Right atrium auricular region (tissue), 2 donors: ENCODE measurements at places on chromosomes 12 and 14. TPM values are rescaled to one million over a fixed set of nuclear protein-coding genes. Genes with fewer than 3 reads are reported as not detected.
A peak's percentile ranks its signal among the peaks of the same experiment; 100 is the strongest.

GRCh38 chr14:21543521-21543960 lies 17.4 kb upstream of the SALL2 start:
- H3K4me3 ChIP-seq: no peak overlapping the region
- H3K27me3 ChIP-seq: no peaks in the 10 kb centered on the region
- DNase-seq: no peak
- H3K27ac ChIP-seq: no peak overlapping the region
- no peaks in the 10 kb centered on the region for H3K36me3 ChIP-seq
- no peaks in the 10 kb centered on the region for H3K4me1 ChIP-seq

DNA sequence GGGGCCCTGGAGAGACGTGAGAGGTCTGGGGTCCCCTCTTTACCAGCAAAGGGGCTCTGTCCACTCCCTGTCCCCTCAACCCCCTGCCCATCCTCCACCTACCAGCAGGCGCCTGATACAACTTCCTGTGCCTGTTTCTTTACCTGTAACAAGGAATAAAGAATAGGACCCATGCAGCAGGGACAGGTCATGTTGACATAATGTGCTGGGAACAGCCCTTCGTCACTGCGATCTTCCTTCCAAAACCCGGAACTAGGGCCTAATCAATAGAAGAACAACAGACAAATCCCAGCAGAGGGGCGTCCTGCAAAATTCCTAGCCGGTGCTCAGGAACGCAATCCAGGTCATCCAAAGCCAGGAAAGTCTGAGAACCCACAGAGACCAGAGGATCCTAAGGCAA lies 32.1 kb downstream of the SCARB1 start:
- no peak for DNase-seq
- H3K36me3 ChIP-seq: no peaks in the 10 kb centered on the region
- H3K27me3 ChIP-seq: no peaks in the 10 kb centered on the region
- H3K27ac ChIP-seq: peak overlapping the region; percentile 85

Gene KLRC2
- not detected for total RNA-seq

Gene P2RX2
- total RNA-seq: not detected

DNA sequence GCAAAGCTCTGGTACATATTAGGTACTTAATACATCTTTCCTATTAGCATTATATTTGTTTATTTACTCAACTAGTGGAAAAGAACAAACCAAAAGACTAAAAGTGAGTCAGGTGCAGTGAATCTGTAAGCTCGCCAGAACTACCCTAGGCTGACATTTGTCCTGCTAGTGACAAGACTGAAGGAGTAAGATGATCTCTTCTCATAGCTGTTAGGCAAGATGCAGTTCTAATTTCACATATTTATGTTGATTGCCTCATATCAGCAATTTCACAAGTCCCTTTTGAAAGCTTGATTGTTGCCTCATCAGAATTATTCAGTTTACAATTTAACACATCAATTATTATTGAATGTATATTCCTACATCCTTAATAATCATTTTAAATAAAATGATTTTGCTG lies 293.0 kb upstream of the NAV3 start:
- no peaks in the 10 kb centered on the region for H3K27me3 ChIP-seq
- H3K4me3 ChIP-seq: no peak overlapping the region
- H3K36me3 ChIP-seq: no peaks in the 10 kb centered on the region
- H3K4me1 ChIP-seq: no peaks in the 10 kb centered on the region
- DNase-seq: no peak

DNA sequence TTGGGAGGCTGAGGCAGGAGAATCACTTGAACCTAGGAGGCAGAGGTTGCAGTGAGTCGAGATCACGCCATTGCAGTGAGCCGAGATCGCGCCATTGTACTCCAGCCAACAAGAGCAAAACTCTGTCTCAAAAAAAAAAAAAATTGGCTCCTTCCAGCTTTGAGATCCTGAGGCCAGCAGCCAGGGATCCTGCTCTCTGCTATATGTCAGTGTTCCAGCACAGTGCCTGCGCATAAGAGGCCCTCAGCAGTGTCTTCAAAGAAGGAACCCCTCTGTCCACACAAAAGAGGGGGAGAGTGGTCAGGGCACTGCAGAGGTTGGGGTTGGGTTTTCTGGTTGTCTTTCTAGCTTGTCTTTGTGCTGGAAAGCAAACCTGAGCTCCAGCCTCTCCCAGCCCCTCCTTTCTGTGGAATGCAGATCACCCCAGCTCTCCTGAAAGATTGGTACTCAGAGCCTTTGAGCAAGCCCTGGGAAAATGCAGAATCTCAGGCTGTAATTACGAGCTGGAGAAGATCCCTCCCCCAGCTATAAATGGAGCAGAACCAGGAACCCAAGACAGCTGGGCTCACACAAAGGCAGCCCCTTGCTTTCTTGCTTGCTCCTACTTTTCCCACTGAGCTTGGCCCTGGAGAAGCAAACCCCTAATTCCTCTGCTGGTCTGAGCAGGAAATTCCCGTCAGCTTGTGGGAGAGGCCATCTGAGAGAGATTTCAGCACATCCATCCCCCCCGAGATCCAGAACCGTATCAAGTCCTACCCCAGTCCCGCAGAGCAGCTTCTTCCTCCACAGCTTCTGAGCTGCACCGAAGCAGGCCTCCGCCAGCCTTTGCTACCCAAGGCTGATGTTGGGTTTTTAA lies 205.7 kb downstream of the ZFP36L1 start:
- no peak for DNase-seq
- H3K27me3 ChIP-seq: no peaks in the 10 kb centered on the region
- H3K27ac ChIP-seq: peak overlapping the region; percentile 1

Gene USP44
- total RNA-seq: 1.4 TPM

Gene BEST3
- 1.4 TPM for total RNA-seq

DNA sequence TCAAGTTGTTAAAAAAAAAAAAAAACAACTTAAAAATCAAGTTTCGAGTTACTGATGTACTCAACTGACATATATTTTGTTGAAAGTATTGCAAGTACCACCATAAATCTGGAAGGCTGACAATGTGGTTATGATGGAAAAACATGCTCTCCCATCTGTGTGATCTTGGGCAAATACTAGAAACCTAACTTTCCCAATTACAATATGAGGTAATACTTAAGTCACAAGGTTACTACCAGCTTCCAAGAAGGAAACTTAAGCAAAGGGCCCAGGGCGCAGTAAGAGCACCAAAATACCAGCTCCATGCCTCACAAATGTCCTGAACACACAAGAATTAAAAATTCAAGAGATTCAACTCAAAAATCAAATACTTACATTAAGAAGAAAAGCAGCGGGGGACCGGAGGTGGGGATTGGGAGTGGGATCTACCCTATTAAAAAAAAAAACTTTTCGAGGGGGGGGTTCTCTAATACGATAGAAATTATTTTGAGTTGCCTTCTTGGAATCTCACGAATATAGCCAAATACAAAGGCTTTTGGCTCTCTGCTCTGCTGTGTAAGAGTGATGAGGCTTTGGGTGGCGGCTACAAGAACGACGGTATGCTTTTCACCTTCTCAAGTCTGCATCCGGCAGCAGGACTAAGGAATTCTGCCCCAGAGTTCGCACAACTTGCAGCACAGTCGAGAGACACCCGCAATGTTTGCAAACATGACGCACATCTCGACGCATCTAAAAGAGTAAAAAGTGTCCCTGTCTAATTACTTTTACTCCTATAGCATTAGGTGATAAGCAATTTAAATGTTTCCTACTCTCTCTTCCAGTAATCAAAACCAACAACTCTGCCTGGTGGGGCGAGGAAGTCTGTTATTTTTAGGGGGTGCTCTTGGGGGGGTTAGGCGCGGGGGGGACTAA lies 1.1 kb downstream of the SAV1 start:
- H3K27ac ChIP-seq: peak overlapping the region; percentile 94
- H3K4me1 ChIP-seq: peaks cover 25% of the 10 kb centered on the region
- H3K36me3 ChIP-seq: no peaks in the 10 kb centered on the region
- DNase-seq: peak; percentile 68
- peak overlapping the region; percentile 68 for H3K4me3 ChIP-seq

DNA sequence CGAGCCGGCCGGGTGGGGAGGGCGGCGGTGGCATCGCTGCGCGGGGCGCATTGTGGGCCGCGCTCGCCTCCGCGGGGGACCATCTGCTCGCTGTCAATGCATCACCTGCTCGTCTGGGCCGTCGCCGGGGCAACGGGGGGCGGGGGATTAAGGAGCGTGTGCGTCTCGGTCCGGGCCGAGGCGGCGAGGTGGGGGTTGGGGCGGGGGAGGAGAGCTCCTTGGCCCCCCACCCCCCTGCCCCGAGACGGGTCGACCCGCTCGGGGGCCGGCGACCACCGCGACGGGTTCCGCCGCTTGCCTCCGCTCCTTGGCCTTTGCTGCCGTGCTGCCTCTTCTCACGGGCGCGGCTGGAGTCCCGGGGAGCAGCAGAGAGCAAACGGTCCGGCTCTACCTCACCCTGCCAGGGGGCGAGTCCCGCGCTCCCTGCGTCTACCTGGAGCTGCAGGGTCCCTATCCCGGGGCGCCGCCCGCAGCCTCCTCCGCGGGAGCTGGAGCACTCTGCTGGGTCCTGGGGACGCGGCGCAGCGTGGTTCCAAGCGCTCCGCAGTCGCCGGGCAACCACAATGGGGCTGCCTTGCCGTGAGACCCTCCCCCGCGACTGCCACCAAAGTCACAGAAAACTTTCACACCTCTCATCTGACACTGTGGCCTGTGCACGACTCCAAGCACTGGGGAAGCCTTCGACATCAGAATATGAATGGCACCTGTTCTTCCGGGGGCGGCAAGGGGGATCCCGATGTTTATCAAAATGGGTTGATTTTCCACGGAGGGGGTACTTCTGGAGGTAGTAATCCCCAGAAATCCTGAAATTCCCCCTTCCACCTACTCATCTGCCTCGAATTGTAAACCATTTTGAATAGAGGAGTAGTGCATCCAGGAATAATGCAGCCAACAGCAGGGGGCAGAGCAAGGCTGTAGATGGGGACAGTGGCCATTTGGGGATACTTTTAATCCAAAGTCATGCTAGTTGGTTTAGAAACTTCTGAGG lies at the start of gene C12orf42:
Gene C12orf42 (minus strand): TSS at position 500 of the 988 bp plus-strand sequence. CDS start 17,542 bp downstream, outside the sequence.
- H3K27me3 ChIP-seq: peaks cover 3% of the 10 kb centered on the region
- H3K4me3 ChIP-seq: peak within 1 kb of the TSS; percentile 15
- no peaks in the 10 kb centered on the region for H3K4me1 ChIP-seq
- H3K27ac ChIP-seq: no peak within 1 kb of the TSS
- H3K36me3 ChIP-seq: no peaks in the 10 kb centered on the region
- no peak for DNase-seq

DNA sequence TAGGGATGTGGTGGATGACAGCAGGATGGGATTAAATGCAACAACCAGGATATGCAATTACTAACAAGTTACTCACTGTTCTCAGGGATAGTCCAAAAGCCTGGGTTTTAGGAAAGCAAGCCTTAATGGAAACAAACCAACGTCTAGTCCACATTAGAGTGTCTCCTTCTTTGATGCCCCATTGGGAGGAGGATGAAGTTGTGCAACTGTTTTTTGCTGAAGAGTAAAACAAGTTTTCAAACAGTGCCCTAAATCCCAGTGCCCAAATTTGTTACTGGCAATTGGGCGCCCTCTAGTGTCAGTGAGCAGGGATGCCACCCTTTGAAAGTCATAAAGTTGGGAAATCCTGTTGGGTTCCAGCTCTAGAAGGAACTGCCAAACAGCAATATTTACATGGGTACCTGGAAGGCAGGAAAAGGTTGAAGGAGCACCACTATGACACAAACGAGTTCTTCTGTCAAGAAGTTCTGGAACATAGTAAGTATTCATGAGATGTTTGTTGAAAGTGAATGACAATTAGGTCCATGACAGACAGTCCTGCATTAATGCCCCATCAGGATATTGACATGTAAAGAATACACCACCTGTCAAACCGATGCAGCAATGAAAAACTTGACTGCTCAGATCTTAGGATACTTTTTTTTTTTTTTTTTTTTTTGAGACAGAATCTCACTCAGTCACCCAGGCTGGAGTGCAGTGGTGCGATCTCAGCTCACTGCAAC lies 11.1 kb upstream of the DPF3 start:
- no peak overlapping the region for H3K27ac ChIP-seq
- no peaks in the 10 kb centered on the region for H3K36me3 ChIP-seq
- H3K4me1 ChIP-seq: peaks cover 21% of the 10 kb centered on the region
- H3K27me3 ChIP-seq: no peaks in the 10 kb centered on the region

DNA sequence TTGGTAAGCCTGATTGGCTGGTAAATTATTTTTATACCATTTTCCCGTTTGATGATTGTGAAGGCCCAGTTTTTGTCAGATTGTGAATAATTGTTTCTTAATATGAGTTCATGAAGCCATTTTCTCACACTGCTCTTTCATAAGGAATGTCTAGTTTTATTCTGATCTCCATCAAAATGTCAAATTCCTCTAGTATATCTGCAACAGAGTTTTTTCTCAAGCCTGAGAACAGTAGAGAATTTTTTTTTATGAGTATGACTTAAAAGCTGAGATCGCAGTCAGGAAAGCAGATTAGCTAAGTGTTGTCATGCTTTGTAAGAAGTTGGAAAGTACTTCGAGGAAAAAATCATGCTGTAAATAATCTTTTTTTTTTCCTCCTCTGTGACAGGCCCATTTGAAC lies 484.9 kb upstream of the ATP2B1 start:
- DNase-seq: no peak
- no peak overlapping the region for H3K27ac ChIP-seq
- H3K27me3 ChIP-seq: no peaks in the 10 kb centered on the region
- no peaks in the 10 kb centered on the region for H3K4me1 ChIP-seq
- H3K4me3 ChIP-seq: no peak overlapping the region
- no peaks in the 10 kb centered on the region for H3K36me3 ChIP-seq

Gene CD163L1
- total RNA-seq: 0.24 TPM

DNA sequence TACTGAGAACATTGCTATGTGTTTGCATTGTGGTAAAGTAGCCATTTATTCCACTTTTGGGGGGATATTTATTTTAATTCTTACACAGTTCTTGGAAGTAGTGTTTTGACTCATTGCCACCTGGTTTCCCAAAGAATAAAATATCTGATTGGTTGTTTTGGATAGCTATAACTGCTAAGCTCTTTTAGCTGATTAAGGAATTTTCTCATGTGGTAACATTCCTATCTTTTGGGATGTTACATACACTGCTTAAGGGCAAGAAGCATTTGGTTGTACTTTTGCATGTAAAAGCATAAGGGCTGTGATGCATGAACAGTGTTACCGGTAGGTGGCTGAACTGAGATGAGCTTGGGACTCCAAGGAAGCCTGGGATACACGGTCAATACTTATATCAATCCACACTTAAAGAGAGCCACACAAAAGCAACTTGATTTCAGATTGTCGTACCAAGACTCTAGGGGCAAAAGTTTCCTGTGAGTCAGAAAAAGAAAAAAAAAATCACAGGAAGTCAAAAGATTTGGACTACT lies 71.4 kb upstream of the PRKD1 start:
- no peak overlapping the region for H3K27ac ChIP-seq
- H3K4me3 ChIP-seq: no peak overlapping the region
- H3K4me1 ChIP-seq: no peaks in the 10 kb centered on the region
- no peak for DNase-seq
- H3K36me3 ChIP-seq: no peaks in the 10 kb centered on the region

GRCh38 chr12:60259225-60259624 lies 663.4 kb downstream of the SLC16A7 start:
- H3K4me1 ChIP-seq: no peaks in the 10 kb centered on the region
- H3K27ac ChIP-seq: no peak overlapping the region
- H3K36me3 ChIP-seq: no peaks in the 10 kb centered on the region
- DNase-seq: no peak

- DNase-seq: no peak
- no peak overlapping the region for H3K4me3 ChIP-seq
- H3K36me3 ChIP-seq: peaks cover under 1% of the 10 kb centered on the region
- no peak overlapping the region for H3K27ac ChIP-seq
- no peaks in the 10 kb centered on the region for H3K4me1 ChIP-seq
Measured at GRCh38 chr12:26614011-26614616, 218.9 kb downstream of the ITPR2 start.
